Stimulated activated CD4-positive, alpha-beta T cell treated with anti-CD3 and anti-CD28 coated beads, Interleukin-1b, Interleukin-23, amount 100 ng/mL, for 1 hour (primary cell): ENCODE measurements at places on chromosomes 7 and 10.

GRCh38 chr7:137960020-137960419 lies 41.9 kb downstream of the CREB3L2 start:
- no peak for DNase-seq

DNA sequence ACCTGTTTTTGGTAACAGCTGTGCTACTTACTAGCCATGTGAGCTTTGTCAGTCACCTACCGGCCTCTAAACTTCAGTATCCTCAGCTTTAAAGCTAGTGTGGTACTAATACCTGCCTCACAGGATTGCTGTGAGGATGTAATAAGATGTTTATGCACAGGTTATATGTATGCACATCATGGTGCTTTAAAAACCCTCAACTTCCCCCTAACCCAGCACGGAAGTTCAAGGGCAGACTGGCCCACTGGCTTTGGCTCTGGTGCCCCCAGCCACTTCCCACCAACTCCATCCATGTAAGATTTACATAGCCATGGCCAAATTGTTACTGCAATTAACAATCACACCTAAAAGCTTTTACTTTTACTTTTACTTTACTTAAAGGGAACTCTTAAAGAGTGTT lies 676.0 kb upstream of the GALNT17 start:
- no peak for DNase-seq

- no peak for DNase-seq
Measured at GRCh38 chr7:70156057-70156456, 557.8 kb downstream of the AUTS2 start.

DNA sequence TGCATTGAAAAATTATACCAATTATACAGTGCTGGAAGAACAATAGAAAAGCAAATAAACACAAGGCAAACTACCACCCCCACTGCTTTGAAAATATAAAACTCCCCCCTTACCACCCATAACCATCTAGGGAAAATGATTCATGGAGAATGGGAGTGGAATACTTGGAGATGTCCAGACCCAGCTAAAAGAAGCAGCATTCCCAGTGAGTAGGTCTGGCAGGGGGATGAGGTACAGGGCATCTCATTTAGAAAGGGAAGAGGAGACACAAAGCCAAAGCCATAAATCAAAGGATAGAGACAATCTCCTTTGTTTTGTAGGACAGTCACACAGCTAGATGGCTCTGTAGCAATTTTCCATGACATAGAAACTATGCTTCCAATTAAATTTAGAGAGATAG lies 36.0 kb upstream of the DGKI start:
- no peak for DNase-seq

DNA sequence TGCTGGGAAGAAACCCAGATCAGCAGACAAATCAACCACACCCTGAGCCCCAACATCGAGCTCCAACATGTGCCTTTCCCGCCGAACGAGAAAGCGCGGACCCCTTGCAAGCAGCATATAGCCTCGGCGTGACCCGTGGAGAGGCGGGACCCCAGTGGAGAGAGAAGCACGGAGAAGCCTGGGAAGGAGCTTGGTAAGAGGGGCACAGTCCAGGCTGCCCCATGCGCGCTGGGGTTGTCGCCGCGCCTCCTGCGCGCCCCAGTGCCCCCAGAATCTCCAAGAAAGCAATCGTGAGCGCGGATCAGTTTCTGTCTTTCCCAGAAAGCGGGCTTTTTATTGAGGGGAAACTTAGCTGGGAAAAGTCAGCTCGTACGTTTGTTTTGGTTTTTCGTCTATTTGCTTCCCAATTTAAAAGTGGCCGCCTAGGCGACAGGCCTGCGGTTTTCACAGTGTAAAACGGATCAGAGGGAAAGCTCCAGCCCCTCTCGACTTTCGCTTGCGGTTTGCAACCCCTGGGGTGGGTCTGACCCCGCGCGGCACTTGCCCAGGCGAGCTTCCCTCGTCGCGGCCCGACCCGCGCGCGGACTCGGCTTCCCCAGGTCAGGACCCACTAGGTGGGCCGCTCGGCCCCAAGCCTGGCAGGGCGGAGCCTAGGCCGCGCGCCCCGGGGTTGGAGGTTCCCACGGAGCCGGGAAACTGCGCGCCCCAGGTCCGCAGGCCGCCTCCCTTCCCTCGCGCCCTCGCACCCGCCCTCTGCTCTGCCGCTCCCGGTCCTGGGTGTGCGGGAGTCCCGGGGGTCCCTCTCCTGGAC lies 31.1 kb downstream of the SKIDA1 start:
- DNase-seq, result no peak

DNA sequence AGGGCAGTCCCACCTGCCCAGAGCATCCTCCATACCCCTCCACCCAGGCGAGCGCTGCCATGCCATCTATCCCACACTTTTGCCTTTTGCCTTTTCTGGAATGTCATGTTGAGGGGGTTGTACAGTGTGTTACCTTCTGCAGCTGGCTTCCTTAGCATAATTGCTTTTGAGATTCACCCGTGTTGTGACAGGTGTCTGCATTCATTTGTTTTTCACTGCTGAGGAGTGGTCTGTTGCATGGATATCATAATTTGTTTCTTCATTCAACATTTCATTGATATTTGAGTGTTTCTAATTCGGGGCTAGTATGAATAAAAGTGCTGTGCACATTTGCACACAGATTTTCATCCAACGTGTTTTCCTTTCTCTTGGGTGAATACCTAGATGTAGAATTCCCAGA lies 353.9 kb downstream of the PAXIP1 start:
- DNase-seq, result no peak

DNA sequence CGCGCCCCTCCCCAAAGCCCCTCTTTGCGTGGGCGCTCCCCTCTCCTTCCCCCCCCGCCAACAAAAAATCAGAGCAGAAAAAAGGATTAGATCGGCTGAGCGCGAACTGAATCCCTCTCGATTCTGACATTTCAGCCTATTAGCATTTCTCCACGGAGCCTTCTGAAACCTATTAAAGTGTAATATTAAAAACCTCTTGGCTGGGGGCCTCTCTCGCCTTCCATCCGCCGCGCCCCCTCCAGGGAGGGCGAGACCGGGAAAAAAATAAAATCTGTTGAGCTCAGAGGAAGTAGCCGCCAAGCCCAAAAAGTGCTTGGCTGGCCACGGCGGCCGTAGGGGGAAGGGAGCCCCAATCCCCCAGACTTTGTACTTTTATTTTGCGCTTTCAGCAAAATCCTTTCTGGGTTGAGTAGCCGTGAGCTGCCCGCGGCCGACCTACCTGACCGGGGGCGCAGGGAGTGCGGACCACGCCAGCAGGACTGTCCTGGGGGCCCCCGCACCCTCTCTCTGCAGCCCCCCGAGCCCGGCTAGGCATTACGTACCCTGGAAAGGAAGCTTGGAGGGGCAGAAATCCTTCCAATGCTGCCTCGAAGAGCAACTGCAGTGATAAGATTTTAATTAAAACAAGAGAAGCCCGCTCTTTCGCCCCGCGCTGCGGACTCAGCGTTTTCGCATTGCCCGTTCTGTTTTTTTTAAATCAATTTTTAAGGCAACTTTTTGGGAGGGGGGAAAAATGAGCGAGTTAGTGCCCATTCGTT lies 1.3 kb upstream of the TNRC18 start:
- no peak for DNase-seq

- no peak for DNase-seq
Measured at GRCh38 chr10:29736366-29737073, 101.7 kb upstream of the SVIL start.

DNA sequence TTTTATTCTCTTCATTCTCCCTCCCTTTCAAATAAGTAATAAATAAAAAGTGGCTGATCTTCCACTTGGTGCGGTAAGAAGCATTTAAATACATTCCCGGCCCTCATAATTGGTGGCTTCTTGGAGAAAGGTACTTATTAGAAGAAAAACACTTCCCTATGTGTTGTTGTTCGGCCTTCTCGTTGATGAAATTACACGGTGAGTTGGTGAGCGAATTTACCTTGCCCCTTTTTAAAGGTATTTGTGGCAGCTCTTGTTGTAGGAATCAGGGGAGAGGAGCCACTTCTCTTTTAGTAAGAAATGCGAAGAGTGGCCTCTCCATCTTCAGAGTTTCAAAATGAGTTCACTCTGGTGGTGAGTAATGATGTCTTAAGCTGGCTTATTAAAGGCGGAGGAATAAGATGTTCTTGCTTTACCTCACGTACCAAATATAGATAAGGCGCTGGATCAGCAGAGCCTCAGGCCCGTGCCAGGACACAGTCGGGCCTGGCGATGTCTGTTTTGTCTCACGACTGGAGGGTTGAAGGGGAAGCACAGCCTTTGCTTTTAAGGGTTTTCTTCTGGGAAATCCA lies 135.9 kb downstream of the CUX1 start:
- no peak for DNase-seq

GRCh38 chr7:105831824-105832535 lies 44.4 kb downstream of the ATXN7L1 start:
- no peak for DNase-seq

DNA sequence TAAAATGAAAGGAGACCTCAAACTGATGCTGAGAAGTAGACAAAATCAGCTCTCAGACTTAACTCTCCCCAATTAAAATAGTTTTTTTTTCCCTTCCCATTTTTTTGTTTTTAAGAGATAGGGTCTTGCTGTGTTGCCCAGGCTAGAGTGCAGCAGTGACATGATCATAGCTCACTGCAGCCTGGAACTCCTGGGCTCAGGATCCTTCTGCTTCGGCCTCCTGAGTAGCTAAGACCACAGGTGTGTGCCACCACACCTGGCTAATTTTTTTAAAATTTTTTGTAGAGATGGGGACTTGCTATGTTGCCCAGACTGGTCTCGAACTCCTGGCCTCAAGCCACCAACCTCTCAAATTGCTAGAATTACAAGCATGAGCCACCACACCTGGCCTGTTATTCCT lies 61.1 kb downstream of the NHLRC2 start:
- no peak for DNase-seq

- DNase-seq, result no peak
Measured at GRCh38 chr7:30241767-30242166, 42.6 kb upstream of the ZNRF2 start.

GRCh38 chr7:14144109-14144508 lies 154.6 kb upstream of the ETV1 start:
- no peak for DNase-seq

- DNase-seq, result peak; percentile 30
Measured at GRCh38 chr7:50418086-50418515, 32.0 kb downstream of the FIGNL1 start.

DNA sequence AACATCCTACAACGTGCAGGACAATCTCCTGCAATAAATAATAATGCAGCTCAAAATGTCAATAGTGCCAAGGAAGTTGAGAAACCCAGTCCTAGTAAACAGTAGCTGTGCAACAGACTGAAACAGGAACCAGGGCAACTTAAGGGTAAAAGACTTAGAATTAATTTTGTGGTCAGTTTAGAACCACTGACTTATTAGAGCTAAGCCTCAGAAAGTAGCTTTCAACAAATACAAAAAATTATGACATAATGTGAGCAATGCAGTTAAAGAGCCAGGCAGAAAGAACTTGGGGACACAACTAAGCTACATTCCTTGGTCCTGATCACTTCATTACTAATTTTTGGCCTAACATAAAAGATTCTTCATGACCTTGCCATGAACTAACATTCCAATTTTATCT lies 195.4 kb downstream of the MACC1 start:
- no peak for DNase-seq

GRCh38 chr7:133859231-133859630 lies 267.9 kb upstream of the LRGUK start:
- no peak for DNase-seq

DNA sequence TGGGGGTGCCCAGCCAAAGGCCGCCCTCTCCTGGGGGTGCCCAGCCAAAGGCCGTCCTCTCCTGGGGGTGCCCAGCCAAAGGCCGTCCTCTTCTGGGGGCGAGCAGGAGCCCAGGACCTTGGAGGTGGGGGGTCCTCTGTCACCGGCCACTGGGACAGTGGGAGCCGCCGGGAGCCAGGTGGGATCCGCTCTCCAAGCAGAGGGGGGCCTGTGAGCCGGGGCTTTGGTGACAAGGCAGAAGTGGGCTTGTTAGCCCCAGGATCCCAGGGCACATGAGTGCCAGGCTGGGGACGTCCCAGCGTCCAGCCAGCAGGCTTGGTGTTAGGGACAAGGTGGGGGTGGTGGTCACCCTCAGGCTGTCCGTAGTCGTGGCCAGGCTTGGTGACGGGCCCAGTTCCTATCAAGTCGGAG lies 29.4 kb upstream of the UTF1 start:
- DNase-seq, result no peak

GRCh38 chr7:110442381-110442837 lies 648.5 kb upstream of the LRRN3 start:
- no peak for DNase-seq

DNA sequence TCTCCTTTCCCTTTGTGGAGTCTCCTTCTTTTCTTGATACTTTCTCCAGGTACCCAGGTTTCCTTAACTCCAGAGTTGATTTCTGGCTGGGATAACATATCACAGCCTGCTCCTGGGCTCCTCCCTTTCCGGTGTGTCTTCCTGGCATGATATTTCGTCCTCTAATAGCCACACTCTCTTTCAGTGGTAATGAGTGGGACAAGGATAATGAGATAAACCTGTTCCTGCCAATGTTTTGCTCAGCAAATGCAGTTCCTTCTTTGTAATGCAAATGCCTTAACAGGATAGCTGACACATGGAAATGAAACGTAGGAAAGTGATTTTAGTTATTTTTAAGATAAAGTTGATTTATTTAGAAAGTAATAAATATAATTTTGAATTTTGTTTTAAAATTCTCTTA lies 168.6 kb downstream of the NRP1 start:
- no peak for DNase-seq

- DNase-seq, result no peak
Measured at GRCh38 chr10:50447691-50448090, 176.1 kb downstream of the SGMS1 start.

GRCh38 chr10:61612450-61612849 lies 50.3 kb upstream of the CABCOCO1 start:
- DNase-seq, result no peak

DNA sequence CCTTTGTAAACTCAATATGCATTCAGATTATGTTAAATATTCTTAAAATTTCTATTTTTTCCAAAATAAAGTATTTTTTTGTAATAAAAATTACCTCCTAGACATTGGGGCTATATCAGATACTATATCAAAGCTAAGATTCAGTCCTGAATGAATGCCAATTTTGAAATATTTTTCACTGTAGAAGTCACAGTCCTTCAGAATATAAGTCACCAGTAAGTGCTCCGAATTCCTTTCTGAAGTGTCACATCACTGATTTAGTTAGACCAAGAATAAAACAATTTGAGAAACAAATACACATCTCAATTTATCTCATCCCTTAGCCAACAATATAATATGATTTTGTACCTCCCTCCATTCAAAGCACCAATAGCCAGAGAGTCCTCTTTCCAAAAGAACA lies 33.9 kb upstream of the GSAP start:
- DNase-seq, result no peak

GRCh38 chr7:28678431-28678965 lies 266.2 kb downstream of the CREB5 start:
- DNase-seq, result no peak

GRCh38 chr10:75106242-75106641 lies 5.2 kb upstream of the SAMD8 start:
- DNase-seq, result no peak

GRCh38 chr7:81209059-81209458 lies 290.2 kb upstream of the SEMA3C start:
- DNase-seq, result no peak

GRCh38 chr7:20307119-20307518 lies 23.6 kb upstream of the ITGB8 start:
- DNase-seq, result no peak

- no peak for DNase-seq
Measured at GRCh38 chr7:25907731-25908130, 244.3 kb upstream of the NFE2L3 start.
